ENCODE measurements at places on chromosomes 1 and 21.

- peak; percentile 70 for DNase-seq
These were observed 18.4 kb downstream of the MTX1 start for GRCh38 chr1:155226910-155227260.

DNA sequence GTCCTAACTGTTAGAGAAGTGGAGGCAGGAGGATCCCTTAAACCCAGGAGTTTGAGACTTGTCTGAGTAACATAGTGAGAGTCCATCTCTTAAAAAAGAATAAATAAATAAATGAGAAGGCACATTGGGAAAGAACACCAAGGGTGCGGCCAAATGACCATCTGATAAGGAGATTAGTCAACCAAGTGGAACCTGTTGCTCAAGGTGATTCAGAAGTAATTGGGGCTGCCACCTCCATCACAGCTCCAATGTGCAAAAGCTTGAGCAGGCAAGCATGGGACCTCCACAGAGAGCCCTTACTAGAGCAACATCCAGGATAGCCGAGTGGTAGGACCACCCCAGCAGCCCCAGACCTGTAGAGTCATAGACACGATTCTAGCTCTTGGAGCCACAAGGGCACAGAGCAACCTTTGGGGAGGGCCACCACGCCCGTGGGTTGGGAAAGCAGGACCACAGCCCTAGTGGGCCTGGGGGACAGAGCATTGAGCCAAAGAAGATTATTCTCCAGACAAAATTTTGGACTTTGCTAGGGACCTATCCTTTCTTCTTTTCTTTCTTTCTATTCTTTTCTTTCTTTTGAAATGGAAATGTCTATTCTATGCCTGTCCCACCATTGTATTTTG is 40.9 kb downstream of the KCNK1 start:
- no peak for DNase-seq

DNA sequence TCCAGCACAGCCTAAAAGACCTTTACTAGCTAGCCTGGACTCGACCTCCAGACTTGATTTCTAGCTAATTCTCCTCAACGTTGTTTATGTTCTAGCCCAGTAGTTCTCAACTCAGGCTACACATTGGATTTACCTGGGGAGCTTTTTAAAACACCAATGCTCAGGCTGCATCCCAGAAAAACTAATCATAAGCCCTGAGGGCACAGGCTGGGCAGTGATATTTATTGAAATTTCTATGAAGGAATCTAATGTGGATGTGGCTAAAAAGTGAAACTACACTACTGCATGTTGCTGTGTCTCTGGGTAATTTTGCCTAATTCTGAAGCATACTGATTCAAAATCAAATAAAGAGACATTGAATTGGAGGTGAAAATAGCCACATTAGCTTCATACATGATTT is 479.4 kb downstream of the KCNT2 start:
- DNase-seq: no peak

GRCh38 chr1:59486615-59487014 is 189.7 kb downstream of the FGGY start:
- DNase-seq: no peak

DNA sequence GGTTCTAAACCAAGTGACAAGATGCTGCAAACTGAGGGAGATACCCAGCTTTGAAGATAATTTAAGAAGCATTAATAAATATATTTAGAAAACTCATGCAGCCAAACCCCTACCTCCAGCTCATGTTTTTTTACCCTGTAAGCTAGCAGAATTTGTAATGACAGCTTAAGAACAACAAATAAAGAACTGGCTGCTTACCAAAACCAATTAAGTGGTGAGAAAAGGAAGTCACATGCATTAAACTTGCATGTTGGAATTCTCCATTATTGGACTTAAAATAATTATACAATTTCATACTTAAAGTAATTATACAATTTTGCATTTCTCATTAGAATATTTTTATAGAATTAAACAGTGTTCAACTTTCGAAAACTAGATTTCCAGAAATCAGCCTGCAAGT is 75.6 kb upstream of the CNIH3 start:
- DNase-seq: no peak

GRCh38 chr1:239995281-239995680 is 96.4 kb upstream of the FMN2 start:
- DNase-seq: no peak

GRCh38 chr1:175537571-175537970 is 205.8 kb downstream of the TNR start:
- no peak for DNase-seq

DNA sequence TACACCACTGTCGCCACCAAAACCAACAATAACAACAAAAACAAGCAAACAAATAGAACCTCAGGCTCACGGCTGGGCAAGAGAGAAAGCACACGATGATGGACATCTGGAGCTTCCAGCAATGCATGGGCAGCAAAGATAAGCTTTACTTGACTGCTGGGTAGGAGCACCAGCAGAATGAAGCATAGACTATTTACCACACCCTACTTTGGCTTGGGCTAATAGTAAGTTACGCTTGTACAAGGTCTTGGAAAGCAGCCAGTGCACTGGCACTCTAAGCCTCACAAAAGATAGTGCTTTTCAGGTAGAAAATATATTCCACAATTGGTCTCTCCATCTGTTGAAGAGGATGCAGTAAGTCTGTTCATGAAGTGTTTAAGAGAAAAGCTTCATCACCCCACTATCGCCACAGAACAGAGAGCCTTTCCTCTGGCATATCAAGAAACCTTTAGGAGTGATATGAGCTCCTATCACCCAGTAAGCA is 13.6 kb downstream of the ADIPOR1 start:
- DNase-seq: no peak

DNA sequence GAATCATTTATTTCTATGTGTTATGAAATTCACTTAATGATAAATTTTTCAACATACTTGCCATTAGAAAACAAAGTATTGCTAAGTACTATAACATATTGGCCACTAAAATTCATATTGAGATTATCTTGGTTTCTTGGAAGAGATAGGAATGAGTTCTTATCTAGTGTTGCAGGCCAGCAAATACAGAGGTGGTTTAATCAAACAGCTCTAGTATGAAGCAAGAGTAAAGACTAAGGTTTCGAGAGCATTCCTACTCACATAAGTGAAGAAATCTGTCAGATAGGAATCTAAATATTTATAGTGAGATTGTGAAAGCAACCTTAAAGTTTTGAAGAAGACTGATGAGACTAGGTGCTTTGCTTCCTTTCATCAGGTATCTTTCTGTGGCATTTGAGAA is 37.9 kb upstream of the FOXE3 start:
- no peak for DNase-seq

DNA sequence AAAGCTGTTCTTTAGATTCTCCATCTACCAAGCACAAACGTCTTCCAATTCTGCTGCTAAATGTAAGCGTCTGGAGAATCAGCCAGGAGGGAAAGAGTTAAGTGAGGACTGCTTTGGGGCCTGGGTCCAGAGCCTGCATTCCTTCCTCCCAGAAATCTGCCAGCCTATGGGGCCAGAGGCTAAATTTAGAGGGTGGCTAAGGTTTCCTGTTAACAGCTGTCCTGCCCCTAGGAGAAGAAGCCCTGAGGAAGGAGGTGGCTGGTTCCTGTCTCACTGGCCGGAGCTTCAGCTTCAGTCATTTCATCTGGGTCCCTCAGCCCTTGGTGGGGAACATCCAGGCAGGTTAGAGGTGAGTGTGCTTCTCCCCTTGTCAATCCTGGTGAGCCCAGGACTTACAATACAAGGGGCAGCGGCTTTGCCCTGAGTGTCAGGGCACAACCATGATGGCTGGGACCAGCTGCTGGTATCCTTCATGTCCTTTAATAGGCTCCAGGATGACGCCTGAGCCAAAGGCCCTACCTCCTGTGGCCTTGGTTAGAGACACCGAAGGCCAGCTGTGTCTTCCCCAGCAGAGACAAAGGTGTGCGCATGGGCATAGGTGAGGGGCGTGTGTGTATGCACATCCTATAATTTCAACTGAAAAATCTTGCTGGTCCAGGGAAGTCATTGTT is at the start of gene STYXL2:
Gene STYXL2 (plus strand): TSS at position 230 of the 671 bp plus-strand sequence. CDS start 775 bp downstream, outside the sequence.
- no peak for DNase-seq

DNA sequence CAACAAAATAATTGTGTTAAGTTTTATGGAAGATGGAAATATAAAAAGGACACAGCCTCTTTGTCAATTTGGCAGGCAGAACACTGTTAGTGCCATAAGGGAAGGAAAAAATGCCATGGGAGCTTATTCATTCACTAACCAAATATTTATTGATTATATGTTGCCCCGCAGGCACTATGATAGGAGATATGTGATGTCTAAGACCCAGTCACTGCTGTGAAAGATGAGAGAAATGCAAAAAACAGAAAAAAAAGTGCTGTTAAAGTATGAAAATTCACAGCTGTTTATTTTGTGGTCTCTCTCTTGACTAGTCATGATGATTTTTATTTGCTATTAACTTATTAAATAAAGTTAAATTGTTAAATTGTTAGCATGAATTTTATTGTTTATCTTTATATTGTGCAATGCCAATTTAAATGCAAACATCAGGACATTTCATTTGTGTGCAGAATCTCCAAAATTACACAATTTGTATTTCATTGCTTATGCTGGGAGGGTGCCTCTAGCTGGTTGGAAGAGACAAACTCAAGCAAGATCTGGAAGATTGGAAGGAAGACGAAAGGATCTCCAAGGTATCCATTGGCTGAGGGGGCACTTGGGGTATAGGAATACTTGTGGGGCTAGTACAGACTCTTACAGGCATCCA is 17.8 kb upstream of the PTGFR start:
- no peak for DNase-seq

DNA sequence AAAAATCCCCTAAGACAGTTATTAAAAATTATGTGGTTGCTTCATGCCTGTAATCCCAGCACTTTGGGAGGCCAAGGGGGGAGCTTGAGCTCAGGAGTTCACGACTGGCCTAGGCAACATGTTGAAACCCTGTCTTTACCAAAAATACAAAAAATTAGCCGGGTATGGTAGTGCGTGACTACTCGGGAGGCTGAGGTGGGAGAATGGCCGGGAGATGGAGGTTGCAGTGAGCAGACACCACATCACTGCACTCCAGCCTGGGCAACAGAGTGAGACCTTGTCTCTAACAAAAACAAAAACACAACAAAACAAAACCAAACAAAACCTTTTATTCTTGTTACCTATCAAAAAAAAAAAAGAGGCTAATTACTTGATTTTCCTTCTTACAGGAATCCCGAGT is 2.1 kb downstream of the ELK4 start:
- DNase-seq: no peak

DNA sequence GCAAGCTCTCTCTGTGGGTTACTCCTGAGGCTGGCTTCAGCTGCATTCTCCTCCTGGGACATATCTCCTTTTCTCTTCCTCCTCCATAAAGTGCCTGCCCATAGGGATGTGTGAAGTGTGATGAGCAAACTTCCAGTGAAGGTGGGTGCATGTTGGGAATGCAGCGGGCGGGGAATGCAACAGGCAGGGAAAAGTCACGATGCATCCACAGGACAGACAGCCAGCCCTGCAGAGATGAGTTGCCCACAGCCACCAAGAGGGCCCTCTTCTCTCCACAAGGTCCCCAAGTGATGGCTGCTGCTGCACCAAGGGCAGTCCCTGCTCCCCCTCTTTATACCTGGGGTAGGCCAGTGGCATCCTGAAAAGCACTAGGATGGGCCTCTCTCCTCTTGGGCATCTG is 33.6 kb upstream of the RNF187 start:
- no peak for DNase-seq

GRCh38 chr1:54547601-54548388 is at the start of gene ACOT11:
ACOT11 (plus strand) TSS chr1:54548228; CDS start chr1:54548310, 82 bp downstream.
- no peak for DNase-seq

GRCh38 chr21:16343776-16344175 is 614.0 kb downstream of the USP25 start:
- DNase-seq: no peak

DNA sequence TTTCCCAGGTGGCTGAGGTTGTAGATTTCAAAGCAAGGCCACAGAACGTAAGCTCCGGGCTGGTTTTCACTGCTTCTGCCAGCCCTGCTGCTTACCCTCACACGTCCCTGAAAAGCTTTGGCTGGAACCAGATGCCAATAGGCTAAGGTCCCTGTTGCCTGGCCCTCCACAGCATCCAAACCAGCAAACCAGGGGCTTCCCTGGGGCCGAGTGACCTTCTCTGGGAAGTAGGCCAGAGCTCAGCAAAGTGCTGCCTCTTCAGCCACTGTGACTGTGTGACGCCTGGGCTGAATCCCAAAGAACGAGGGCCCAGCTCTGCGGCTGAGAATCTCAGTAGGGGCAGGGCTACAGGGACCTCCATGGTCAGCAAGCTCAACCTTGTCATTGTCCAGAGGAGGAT is 28.9 kb upstream of the RBM15 start:
- DNase-seq: no peak

DNA sequence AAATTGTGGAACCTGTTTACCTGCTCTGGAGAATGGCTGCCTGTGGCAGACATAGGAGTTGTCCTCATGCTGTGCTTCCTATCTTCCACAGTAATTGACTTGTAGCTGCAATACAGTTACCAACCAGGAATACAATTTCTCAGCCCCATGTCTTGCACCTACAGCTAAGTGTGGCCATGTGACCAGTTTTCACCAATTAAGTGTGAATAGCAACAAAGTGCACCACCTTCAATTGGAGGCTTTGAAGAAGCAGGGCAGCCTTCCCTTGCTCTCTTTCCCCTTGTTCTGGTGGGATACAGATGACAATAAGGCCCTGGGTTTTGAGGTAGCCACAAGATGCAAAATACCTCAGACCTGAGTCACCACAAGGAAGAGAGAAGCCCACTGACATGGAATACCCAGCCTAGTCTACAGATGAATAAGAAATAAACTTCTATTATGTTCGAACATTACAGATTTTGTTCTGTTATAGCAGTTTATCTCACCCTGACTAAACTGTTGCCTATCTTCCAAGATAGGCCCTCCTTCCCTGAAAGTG is 70.2 kb upstream of the S1PR1 start:
- no peak for DNase-seq

DNA sequence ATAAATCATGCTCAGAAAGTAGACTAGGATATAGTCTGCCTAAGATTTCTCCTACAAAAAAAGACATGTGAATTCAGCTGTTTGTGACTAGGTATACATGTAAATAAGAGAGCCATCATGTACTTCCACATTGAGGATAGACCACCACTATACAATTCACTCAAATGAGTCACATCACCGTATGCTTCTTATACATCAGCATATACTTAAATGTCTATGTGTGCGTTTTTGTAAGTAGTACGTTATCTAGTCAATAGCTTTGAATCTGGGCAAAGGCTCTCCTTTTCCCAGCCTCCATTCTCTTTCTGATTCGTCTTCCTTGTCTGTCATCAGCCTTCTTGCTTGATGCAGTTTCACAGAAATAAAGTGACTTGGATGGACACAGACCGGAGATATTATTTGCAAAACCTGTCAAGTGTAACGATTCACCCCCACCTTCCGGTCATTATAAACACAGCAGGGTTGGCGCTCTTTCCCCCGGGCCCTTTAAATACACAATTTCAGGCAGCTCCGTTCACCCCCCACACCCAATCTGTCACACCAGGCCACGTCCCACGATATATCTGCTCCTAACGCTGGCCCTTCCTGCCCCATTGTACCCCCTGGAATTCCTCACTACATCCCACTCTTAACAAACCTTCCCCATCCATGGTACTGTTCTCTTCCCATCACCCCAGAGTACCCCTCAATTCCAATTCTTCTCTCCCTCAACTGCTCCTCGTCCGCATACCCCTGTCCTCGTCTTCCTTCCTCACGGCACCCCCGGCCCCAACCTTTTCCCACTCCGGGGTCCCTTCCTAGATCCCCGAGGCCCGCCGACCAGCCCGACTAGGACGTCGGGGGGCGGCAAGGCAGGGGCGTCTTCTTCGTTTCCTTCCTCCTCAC is 636 bp downstream of the VAMP4 start:
- peak; percentile 61 for DNase-seq

GRCh38 chr1:229625071-229625914 is 629 bp downstream of the TAF5L start:
- peak; percentile 84 for DNase-seq
